ENCODE measurements at places on chromosomes 1 and 21. TPM values are rescaled to one million over a fixed set of nuclear protein-coding genes. Genes with fewer than 3 reads are reported as not detected.

GRCh38 chr1:116286541-116286971 is 86.5 kb upstream of the ATP1A1 start:
- DNase-seq = no peak

GRCh38 chr1:38803647-38804046 is 55.9 kb downstream of the RRAGC start:
- no peak for DNase-seq

- DNase-seq = no peak
Observed at GRCh38 chr1:156359973-156360372, 9.0 kb upstream of the RHBG start.

DNA sequence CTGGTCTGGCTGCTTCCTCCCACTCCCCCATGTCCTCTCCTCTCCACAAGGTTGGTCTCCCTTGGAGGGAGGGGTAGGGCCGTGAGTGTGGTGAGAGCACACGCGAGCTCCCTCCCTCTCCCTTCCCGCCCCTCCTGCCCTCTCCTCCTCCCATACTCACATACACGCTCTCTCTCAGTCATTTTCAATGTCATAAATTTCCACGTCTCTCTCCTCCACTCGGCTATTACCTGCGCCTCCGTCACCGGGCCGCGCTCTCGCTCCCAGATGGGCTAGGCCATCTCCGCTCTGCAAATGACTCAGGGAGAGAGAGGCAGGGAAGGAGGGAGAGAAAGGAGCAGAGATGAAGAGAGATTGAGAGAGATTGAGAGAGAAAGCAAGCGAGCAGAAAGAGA is 36.7 kb upstream of the DMBX1 start:
- DNase-seq = no peak

Gene PPFIA4
- 0.60 TPM for total RNA-seq
